H4 (cell line): ENCODE measurements at places on chromosomes 2 and 18. TPM values are rescaled to one million over a fixed set of nuclear protein-coding genes. Genes with fewer than 3 reads are reported as not detected.

GRCh38 chr18:57906852-57907251 lies 103.7 kb upstream of the ATP8B1 start:
- peak; percentile 19 for DNase-seq

CFAP65 gene
- 0.10 TPM in 1 of 2 replicates, not detected in the other for total RNA-seq

DNA sequence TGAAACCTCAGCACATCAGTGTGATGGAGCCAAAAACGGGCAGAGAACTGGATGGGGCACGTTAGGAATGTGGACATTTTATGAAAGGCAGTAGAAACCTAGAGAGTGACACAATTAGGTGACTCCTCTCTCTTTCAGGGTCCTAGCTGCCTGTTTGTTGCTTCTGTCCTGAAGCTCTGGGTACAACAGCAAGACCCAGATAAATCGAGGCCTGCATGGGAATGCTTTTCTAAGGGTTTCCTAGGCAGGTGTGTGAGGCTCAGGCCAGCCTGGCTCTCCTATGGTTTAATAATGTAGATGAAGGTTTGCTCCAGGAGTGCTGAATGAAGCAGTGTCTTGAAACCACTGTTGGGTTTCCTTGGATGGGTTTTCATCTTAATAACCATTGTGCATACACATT lies 517.1 kb upstream of the RAB6C start:
- DNase-seq = no peak

GRCh38 chr2:197821550-197822289 lies 17.3 kb downstream of the PLCL1 start:
- no peak for DNase-seq

NT5C1B gene
- total RNA-seq = not detected in 2 replicates

- DNase-seq = no peak
These were observed 62.3 kb downstream of the MMADHC start for GRCh38 chr2:149525323-149525722.

CRYGD gene
- total RNA-seq = not detected in 2 replicates

GRCh38 chr18:46055838-46056230 lies 16.2 kb downstream of the PSTPIP2 start:
- DNase-seq = no peak

GRCh38 chr18:59685501-59685900 lies 11.7 kb downstream of the CCBE1 start:
- DNase-seq = no peak

- no peak for DNase-seq
These were observed 26.0 kb downstream of the SNORC start for GRCh38 chr2:232896111-232896510.

ITGA4 gene
- total RNA-seq = 47.6 and 59.4 TPM in 2 replicates

CHRND gene
- total RNA-seq = not detected in 2 replicates

- peak; percentile 91 for DNase-seq
These were observed at the start of gene MSH2 for GRCh38 chr2:47402805-47403608. Gene MSH2 (plus strand): TSS chr2:47403156. CDS start chr2:47403192, 36 bp downstream.

QPCT gene
- total RNA-seq = 0.90 TPM in 1 of 2 replicates, not detected in the other

GRCh38 chr2:161088658-161089350 lies 71.4 kb upstream of the TANK start:
- no peak for DNase-seq

DYSF gene
- 0.37 and 0.43 TPM in 2 replicates for total RNA-seq

GRCh38 chr18:29225351-29225750 lies 1048.4 kb upstream of the CDH2 start:
- DNase-seq = peak; percentile 7

DNA sequence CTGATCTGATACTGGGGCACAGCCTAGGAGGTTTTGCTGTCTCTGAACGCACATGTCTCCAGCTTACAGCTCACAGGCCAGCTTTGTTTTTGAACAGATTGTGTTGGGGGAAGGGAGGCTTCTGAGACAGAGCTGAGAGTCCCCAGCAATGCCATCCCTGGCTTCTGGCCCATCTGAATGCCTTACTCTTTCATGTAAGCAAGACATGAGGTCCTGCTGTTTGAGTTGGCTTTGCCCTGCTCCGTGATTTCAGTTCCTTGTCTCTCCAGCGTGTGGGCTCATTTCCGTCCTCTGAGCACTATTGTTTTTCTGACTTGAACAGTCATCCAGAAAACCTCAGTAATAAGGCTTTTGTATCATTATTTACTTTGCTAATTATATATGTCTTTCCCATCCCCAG lies 194.9 kb upstream of the TNP1 start:
- no peak for DNase-seq

DNA sequence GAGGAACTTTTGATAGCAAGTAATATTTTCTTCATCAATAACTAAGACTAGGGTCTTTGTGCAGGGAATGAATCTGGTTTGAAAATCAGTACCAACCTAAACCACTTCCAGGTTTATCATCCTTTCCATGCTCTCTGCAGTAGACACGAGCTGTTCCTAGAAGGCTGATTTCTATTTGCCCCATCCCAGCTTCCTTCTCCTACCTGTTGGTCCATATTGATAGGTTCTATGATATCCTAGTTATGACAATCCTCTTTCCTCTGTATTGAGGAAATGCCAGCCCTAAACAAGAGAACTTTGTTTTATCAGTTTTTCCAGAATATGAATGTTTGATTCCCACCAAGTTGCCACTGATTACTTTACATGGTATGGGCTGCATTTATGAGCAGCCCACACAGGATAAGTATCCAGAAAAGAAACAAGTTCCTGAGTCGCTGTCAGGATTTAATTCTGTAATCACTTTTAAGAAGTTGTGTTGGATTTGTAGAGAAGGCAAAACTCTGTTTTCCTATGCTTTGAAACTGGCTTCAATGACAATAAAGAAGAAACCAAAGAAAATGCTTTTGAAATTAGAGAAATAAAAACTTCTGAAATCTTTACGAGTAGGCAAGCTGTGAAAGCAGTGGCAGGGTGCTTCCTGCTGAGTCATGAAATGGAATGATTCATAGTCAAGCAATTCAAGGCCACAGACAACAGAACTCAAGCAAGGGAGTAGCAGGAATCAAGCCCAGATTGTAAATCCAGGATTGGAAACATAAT lies 37.3 kb upstream of the TANK start:
- DNase-seq = peak; percentile 89

DNA sequence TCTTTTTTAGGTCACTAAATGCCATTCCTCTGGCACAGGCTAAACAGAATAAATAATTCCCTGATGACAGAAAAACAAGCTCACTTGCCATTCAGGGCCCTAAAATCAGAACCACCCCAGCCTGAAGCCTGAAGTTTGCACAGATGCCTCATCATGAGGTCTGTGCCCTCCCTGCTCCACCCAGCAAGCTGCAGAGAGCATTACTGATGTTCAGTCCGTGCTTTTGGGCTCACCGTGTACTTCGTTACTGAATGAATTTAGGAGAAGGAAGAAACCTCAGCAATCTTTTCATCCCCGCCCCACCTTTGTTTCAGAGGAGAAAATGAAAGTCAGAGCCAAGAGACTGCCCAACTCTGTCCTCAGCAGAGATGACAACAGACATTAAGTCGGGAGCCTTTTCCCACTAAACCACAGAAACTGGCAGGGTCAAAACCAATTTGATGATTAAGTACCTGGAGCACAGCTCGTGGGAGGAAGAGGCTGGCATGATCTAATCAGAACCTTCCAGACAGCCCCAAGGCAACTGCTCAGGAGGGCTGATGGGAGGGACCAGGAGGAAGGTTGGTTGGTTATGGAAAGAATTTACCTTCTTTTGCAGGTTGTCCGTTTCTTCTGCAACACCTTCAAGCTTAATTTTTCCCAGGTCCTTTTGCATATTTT lies 122.7 kb downstream of the LAMA1 start:
- DNase-seq = peak; percentile 44

DNA sequence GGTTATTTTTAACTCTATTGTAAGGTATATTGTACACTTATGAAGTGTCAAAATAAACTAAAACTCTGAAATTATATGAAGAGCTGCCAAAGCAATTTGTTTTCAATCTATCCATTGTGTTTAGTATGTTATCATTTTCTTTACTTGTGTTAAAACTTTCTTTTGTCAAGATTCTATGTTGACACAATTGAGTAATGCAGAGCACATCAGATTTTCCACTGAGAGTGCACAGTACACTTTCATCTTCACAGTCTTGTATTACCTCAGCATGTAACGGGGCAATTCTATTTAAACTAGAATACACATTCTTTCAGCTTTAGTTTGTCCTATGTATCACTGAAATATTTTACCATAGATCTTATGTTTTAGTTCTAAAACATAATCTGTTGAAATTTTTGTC lies 304.4 kb upstream of the ZC3H15 start:
- DNase-seq = no peak

- DNase-seq = no peak
These were observed 18.3 kb upstream of the KLHL29 start for GRCh38 chr2:23366720-23367119.

DNA sequence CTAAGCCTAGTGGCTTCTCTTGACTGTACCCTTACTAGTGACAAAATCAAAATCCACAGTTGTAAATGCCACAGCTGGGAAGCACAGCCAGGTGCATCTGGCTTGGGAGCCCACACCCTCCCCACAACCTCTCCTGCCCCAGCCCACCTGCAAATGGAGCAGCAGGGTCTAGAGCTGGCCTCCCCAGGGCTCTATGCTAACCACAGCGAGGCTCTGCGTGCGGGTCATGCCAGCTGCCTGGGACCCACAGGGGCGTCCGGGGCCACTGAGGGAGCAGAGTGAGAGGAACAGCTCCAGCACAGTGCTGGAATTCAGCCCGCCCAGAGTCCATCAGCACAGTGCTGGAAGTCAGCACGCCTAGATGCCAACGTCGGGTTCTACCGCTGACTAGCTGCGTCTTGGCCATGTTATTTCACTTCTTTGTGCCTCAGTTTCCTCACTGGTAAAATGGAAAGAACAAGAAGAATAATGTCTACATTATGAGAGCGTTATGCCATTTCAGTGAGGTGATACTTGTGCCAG lies 109.1 kb upstream of the ID2 start:
- DNase-seq = no peak

MGAT4A gene
- total RNA-seq = 5.2 and 5.6 TPM in 2 replicates

DNA sequence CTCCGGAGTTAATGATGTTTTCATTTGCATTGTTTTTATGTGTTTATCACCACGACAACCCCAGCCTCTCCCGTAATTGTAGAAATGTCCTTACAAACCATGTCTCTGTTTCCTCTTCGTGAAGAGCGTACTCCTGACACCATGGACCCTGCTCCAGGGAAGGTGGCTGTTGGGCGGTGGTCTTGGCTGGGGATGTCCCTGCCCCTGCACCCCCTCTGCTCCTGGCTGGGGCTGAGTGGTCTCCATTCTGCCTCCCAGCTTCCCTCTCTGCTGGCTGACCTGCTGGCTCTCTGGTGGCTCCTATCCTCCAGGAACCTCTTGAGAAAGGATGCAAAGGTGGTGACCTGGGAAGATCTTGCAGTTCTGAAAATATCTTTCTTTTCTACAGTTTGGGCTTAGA lies 81.1 kb downstream of the ASB1 start:
- DNase-seq = no peak

GPC1 gene
- total RNA-seq = 17.9 and 25.7 TPM in 2 replicates

GRCh38 chr2:187545238-187545751 lies 8.9 kb downstream of the TFPI start:
- DNase-seq = peak; percentile 52

DNA sequence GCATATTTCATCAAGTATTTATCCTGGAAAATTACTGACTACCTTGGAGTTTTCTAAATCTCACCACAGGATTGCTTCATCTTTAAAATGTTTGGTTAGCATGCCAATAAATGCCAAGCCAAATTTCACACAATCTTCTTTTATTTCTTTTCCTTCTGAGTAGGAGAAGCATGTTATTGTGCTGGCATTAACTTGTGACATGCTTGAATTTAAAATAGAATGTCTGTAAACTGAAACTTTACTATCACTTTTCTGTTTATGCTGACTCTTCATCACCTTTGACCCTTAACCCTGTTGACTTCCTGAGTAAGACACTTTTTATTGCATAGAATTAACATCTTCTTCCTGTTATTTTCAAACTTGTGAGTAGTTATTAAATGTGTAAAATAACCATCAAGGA lies 56.2 kb upstream of the LRRTM4 start:
- DNase-seq = peak; percentile 68

DNA sequence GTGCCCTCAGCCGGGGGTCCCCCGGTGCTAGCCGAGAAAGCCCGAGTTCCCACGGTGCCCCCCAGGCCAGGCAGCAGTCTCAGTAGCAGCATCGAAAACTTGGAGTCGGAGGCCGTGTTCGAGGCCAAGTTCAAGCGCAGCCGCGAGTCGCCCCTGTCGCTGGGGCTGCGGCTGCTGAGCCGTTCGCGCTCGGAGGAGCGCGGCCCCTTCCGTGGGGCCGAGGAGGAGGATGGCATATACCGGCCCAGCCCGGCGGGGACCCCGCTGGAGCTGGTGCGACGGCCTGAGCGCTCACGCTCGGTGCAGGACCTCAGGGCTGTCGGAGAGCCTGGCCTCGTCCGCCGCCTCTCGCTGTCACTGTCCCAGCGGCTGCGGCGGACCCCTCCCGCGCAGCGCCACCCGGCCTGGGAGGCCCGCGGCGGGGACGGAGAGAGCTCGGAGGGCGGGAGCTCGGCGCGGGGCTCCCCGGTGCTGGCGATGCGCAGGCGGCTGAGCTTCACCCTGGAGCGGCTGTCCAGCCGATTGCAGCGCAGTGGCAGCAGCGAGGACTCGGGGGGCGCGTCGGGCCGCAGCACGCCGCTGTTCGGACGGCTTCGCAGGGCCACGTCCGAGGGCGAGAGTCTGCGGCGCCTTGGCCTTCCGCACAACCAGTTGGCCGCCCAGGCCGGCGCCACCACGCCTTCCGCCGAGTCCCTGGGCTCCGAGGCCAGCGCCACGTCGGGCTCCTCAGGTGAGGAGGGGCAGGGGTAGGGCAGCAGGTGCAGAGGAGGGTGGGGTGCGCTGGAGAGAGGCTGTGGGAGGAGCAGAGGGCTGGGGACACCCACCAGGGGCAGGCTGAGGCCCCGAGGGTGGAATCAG lies 14.1 kb upstream of the GMPPA start:
- no peak for DNase-seq
